ENCODE measurements at places on chromosomes 7 and 10. TPM values are rescaled to one million over a fixed set of nuclear protein-coding genes. Genes with fewer than 3 reads are reported as not detected.

Gene DKK1
- not detected for total RNA-seq

Gene PRKCQ
- 44.9 TPM for total RNA-seq

Gene ZNF503
- total RNA-seq = 0.42 TPM

Gene LAMTOR4
- total RNA-seq = 101 TPM

Gene ABCB1
- 15.3 TPM for total RNA-seq

Gene EXOC4
- total RNA-seq = 45.7 TPM

Gene HOXA10
- total RNA-seq = not detected

Gene PILRA
- 0.68 TPM for total RNA-seq

Gene PHKG1
- 1.1 TPM for total RNA-seq

Gene AKR1D1
- not detected for total RNA-seq

Gene PNLIPRP1
- total RNA-seq = not detected

GRCh38 chr10:24363070-24363469 is 154.1 kb downstream of the KIAA1217 start:
- H3K36me3 ChIP-seq = no peaks in the 10 kb centered on the region
- peaks cover 4% of the 10 kb centered on the region for H3K27me3 ChIP-seq
- H3K4me1 ChIP-seq = no peaks in the 10 kb centered on the region
- no peak overlapping the region for H3K4me3 ChIP-seq
- no peak overlapping the region for H3K27ac ChIP-seq

- H3K4me3 ChIP-seq = no peak overlapping the region
- H3K27ac ChIP-seq = no peak overlapping the region
- H3K27me3 ChIP-seq = no peaks in the 10 kb centered on the region
Observed at GRCh38 chr10:7186387-7187018, 224.3 kb downstream of the SFMBT2 start.

DNA sequence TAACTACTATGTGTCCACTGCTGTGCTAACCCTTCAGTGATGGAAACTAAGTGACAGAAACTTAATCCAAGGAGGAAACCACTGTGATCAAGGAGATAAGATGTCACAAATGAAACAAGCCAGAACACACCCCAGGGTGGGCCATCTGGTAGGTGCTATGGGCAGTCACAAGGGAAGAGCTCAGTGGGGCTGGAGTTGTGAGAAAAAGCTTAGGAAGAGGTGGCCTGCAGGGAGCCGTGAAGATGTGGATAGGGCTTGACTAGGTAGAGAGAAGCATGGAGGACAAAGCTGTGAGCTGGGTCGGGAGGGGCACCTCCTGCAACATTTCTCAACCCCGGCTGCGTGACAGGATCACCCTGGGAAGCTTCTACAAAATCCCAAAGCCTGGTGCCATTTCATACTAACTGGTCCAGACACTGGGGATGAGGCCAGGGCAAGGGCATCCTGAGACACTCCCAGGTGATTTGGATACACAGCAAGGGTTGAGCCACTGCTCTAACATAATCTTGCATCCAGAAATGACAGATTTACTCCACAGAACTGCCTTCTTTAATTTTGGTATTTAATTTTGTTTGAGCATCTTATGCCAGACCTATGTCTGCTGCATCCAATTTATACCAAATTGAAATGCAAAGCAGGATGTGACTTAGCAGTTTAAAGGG is 69.3 kb downstream of the OSBPL3 start:
- peak overlapping the region; percentile 88 for H3K27ac ChIP-seq
- no peaks in the 10 kb centered on the region for H3K27me3 ChIP-seq
- peaks cover 52% of the 10 kb centered on the region for H3K4me1 ChIP-seq
- H3K4me3 ChIP-seq = peak overlapping the region; percentile 45
- H3K36me3 ChIP-seq = peaks cover 21% of the 10 kb centered on the region

GRCh38 chr7:100432053-100432452 is 2.4 kb downstream of the MEPCE start:
- H3K4me3 ChIP-seq = peak overlapping the region; percentile 93
- H3K27me3 ChIP-seq = peaks cover 11% of the 10 kb centered on the region

DNA sequence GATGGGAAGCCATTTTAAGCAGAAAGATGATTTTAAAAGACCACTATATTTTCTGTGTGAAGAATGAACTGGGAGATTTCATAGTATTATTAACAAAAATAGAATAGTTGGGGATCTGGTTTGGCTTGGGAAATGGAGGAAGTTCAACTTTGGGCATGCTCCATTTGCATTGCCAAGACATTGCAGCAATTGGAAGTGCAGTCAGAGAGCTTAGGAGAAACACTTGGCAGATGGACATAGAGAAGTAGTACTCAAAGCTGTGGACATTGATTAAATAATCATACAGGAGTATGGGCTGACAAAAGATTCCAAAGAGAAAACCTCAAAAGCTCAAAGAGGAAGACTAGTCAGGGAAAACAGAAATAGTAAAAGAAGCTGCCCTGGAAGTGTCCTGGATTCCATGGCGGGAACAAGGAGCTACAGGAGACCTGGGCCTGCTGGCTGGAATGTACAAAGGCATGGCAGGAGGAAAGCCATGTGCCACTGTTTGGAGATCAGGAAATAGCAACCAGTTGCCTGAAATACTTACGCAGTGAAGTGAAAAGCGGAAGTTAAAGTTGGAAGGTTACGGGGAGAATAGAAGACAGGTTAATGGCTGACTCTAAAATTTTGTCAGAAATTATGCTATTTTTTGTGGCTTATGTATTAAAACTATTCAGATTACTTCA is 93.6 kb upstream of the MXI1 start:
- no peak for DNase-seq
- peaks cover 34% of the 10 kb centered on the region for H3K36me3 ChIP-seq
- H3K4me3 ChIP-seq = no peak overlapping the region
- no peaks in the 10 kb centered on the region for H3K27me3 ChIP-seq
- H3K27ac ChIP-seq = no peak overlapping the region

DNA sequence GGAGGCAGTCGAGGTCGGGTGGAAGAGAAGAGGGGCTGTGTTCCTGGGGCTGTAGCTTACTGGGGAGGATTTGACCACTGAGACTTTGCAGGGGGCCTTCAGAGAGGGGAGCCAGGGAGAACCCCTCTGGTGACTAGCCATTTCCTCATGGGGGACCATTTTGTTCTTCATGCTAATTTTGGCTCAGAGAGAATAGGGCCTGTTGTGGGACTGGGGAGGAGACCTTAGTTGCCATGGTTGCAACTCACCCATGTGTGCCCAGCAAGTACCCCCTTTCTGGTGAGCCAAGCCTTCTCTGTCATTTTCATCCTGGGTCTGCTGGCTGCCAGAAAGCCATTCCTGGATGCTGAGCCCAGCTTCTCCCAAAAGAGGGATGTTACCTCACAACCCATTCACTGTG is 120.9 kb downstream of the GRK5 start:
- H3K36me3 ChIP-seq = no peaks in the 10 kb centered on the region
- H3K4me1 ChIP-seq = peaks cover 6% of the 10 kb centered on the region
- no peak overlapping the region for H3K4me3 ChIP-seq
- no peak for DNase-seq

- no peak overlapping the region for H3K4me3 ChIP-seq
- H3K4me1 ChIP-seq = no peaks in the 10 kb centered on the region
- no peaks in the 10 kb centered on the region for H3K36me3 ChIP-seq
- no peak overlapping the region for H3K27ac ChIP-seq
Observed at GRCh38 chr7:90972906-90973550, 291.2 kb upstream of the FZD1 start.

DNA sequence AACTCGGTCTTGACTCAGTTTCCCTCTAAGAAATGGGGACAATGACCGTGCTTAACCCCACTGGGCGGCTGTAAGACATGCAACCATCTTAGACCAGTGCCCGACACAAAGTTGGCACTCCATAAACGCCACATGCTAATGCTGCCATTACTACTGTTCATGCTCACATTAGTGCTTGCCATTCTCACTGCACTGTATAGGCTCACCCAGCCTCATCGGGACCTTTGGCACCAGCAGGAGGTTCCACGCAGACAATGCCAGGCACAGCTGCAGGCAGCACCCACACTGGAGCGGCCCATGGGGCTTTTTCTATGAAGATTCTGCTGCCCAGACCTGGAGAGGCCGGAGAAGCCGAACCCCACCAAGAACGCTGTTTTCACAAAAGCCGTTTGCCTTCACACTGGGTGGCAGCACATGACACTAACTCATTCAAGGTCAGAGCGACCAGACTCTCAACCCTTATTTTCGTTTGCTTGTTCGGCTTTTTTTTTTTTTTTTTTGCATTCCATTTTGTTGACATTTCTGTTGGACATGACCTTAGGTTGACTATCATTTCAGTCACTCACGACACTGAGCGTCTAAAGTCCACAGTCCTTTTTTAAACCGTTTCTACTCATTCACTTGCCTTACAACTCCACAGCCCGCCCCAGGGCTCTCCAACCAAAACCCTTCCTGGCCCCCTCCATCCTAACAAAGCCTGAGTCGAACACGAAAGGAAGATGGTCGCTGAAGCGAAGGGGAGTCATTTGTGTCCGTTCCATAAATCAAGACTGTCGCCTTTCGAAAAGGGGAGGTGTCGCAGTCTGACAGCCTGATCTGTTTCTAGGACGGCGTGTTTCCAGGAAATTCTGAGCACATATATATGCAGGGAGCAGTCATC is 124.4 kb upstream of the RNF32 start:
- no peak for DNase-seq
- peaks cover 18% of the 10 kb centered on the region for H3K27me3 ChIP-seq
- H3K27ac ChIP-seq = no peak overlapping the region

DNA sequence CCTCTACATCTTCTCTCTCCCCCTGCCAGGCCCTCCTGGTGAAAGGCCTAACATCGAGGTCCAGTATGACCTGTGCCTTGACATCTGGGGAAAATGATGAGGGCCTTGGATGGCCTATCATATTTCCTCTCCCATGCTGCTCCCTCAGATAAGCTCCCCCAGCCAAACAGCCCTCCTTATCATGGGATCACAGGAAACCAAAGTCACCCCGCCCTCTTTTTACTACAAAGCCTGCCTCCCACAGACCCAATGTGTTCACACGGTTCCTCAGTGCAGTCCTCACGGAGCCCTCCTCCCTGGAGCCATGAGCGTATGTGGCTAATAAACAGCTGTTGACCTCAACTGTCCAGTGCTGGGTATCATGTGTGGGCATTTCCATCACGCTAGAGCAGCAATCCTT is 32.0 kb downstream of the C10orf90 start:
- H3K4me3 ChIP-seq = no peak overlapping the region
- no peak for DNase-seq
- H3K36me3 ChIP-seq = no peaks in the 10 kb centered on the region
- H3K27me3 ChIP-seq = no peaks in the 10 kb centered on the region
- no peak overlapping the region for H3K27ac ChIP-seq

DNA sequence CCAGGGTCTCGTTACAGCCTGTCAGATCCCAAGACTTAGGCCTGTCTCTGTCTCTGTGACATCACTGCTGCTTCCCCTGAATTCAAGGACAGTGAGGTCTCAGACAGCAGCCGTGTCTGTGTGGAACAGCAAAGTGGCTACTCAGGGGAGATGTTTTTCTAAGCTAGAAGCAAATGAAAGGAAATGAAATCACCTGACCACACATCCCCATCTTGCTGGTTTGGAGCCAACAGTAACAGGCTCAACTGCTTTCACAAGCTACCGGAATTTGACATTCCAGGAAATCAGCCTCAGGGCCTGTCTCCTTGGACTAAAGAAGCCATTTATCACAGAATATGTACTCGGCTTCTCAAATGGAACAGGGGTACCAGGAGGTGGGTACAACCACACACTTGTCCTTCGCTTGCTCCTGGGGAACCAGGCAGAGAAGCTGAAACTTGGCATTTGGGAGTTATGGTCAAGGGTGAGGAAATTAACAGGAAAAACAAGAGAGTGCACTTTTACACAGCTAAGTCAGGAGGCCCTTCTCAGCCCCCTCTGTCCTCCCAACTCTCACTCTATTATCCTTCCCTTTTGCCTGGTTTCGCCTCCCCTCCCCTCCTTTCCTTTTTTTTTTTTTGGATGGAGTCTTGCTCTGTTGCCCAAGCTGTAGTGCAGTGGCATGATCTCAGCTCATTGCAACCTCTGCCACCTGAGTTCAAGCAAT is 73.2 kb downstream of the SPDYE5 start:
- no peaks in the 10 kb centered on the region for H3K4me1 ChIP-seq
- H3K27me3 ChIP-seq = no peaks in the 10 kb centered on the region
- H3K36me3 ChIP-seq = peaks cover 22% of the 10 kb centered on the region
- DNase-seq = no peak
- no peak overlapping the region for H3K27ac ChIP-seq
- no peak overlapping the region for H3K4me3 ChIP-seq

DNA sequence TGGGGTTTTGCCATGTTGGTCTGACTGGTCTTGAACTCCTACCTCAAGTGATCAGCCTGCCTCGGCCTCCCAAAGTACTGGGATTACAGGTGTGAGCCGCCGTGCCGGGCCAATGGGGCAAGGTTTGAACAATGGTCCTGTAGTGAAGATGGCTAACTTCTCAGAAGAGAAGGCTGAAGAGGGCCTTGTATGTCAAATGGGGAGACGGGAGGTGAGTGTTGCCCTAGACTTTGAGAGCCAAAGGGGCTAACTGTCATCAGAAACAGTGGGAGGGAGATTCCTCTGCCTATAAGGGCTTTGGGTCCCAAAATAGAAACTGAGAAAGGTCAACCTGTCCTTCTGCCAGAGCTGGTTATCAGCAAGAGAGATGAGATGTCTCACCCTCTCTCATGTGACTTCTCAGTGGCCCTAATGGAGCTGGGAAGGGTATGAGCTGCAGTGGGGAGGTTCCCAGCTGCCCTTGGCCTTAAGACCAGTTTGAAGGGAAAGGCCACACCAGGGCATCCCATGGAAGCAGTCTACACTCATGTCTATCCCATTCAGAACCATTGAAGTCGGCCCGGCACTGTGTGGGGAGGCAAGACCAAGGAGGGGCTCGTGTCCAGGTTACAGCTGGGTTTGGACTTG is 1.3 kb upstream of the SAMD8 start:
- H3K4me1 ChIP-seq = peaks cover 38% of the 10 kb centered on the region
- no peak for DNase-seq
- H3K27ac ChIP-seq = peak overlapping the region; percentile 86
- H3K36me3 ChIP-seq = peaks cover 10% of the 10 kb centered on the region
- peak overlapping the region; percentile 92 for H3K4me3 ChIP-seq

DNA sequence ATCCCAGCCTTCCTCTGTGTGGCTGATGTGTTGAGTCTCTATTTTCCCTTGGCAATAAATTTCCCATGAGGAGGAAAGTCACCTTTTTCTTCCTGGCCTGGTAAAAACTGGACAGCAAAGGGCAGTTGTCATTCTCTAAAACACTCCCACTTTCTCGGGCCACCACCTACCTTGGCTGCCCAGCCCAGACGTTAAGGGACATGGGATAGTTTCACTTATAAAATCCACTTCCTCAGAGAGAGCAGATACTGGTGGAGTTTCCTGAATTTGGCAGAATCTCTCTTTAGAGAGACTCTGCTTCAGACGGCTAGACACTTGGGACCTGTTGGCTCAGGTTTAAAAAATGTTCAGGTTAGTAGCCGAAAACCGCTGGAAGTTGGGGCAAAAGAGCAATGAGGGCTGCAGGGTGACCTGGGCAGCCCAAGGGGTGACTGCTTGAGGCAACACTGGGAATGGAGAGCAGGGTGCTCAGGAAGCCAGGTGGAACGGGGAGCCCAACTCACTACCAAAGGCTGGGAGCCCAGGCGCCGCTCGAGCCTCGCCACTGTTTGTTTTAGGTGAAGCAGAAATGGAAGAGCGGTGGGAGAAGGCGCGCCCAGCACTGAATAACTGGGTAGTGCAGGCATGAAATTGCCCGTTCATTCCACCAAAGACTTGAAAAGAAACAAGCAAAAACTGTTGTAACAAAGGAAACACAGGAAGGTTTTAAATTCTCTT is 186.1 kb downstream of the TRIL start:
- H3K4me1 ChIP-seq = no peaks in the 10 kb centered on the region
- peaks cover 6% of the 10 kb centered on the region for H3K27me3 ChIP-seq
- no peaks in the 10 kb centered on the region for H3K36me3 ChIP-seq
- H3K4me3 ChIP-seq = no peak overlapping the region
- DNase-seq = no peak
